ENCODE measurements at places on chromosomes 7 and 10. TPM values are rescaled to one million over a fixed set of nuclear protein-coding genes. Genes with fewer than 3 reads are reported as not detected.

Gene HMX2
- 0.10 TPM for total RNA-seq

Gene GRK5
- total RNA-seq = 12.0 TPM

Gene MUC12
- total RNA-seq = 15.7 TPM

Gene SPDYE8
- not detected for total RNA-seq

Gene MGMT
- total RNA-seq = 7.2 TPM

Gene GFRA1
- total RNA-seq = 8.9 TPM

Gene PCGF6
- 13.3 TPM for total RNA-seq

Gene C7orf57
- total RNA-seq = 0.37 TPM

Gene LRRC17
- not detected for total RNA-seq

Gene CAMK2B
- 0.15 TPM for total RNA-seq

Gene FRAT1
- 2.0 TPM for total RNA-seq
